ENCODE measurements at places on chromosomes 12 and 14. TPM values are rescaled to one million over a fixed set of nuclear protein-coding genes. Genes with fewer than 3 reads are reported as not detected.

GRCh38 chr12:21988619-21989018 is 47.4 kb upstream of the ABCC9 start:
- H3K36me3 ChIP-seq, result no peaks in the 10 kb centered on the region
- DNase-seq, result no peak
- H3K4me3 ChIP-seq, result no peak overlapping the region

GRCh38 chr12:110965574-110965973 is 45.2 kb upstream of the MYL2 start:
- no peak for DNase-seq
- H3K27ac ChIP-seq, result no peak overlapping the region
- peaks cover 10% of the 10 kb centered on the region for H3K27me3 ChIP-seq
- no peaks in the 10 kb centered on the region for H3K36me3 ChIP-seq
- H3K4me1 ChIP-seq, result no peaks in the 10 kb centered on the region

DNA sequence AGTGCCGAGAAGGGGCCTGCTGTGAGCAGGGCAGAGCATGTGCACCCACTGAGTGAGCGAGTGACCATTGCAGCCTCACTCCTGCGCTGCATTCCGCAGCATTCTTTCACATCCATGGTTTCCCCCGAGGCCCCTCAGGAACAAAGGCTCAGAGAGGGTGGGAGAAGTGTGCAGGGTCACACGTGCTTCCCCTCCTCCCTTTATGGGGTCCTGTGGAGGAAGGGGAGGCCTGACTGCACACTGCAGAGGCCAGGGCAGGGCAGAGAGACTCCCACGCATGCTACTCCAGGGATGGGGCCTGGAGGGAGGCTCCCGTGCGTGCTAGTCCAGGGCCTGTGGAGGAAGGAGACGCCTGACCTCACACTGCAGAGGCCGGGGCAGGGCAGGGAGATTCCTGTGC is 63.2 kb downstream of the DIO3 start:
- H3K4me1 ChIP-seq, result peaks cover 3% of the 10 kb centered on the region
- no peak overlapping the region for H3K4me3 ChIP-seq
- no peaks in the 10 kb centered on the region for H3K27me3 ChIP-seq
- H3K27ac ChIP-seq, result no peak overlapping the region
- H3K36me3 ChIP-seq, result no peaks in the 10 kb centered on the region

The TAS2R46 gene
- total RNA-seq, result 0.43 TPM

GRCh38 chr12:84247931-84248330 is 664.7 kb downstream of the SLC6A15 start:
- no peaks in the 10 kb centered on the region for H3K4me1 ChIP-seq
- H3K27me3 ChIP-seq, result no peaks in the 10 kb centered on the region
- H3K4me3 ChIP-seq, result no peak overlapping the region
- H3K36me3 ChIP-seq, result no peaks in the 10 kb centered on the region
- no peak for DNase-seq
- H3K27ac ChIP-seq, result no peak overlapping the region

DNA sequence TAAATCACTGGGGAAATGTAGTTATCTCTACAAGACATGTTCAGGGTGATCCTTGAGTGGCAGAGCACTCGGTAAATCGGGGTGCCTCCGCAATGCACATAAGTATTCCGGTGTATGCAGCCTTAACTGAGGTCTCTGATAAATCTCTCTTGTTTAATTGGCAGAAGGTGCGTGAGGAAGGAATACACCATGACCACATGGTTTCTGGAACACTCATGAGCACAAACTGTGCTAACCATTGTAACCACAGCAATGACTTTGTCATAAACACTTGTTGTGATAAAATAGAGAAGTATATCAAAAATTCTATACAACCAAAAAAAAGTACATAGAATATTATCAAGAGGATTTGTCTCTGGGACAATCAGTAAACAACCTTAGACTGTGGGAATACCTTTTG is 146.8 kb upstream of the DIO2 start:
- no peak for DNase-seq
- no peaks in the 10 kb centered on the region for H3K4me1 ChIP-seq
- H3K36me3 ChIP-seq, result no peaks in the 10 kb centered on the region
- H3K4me3 ChIP-seq, result no peak overlapping the region
- no peaks in the 10 kb centered on the region for H3K27me3 ChIP-seq
- H3K27ac ChIP-seq, result no peak overlapping the region

The GSC gene
- total RNA-seq, result not detected

The SLC4A8 gene
- total RNA-seq, result 5.2 TPM

The ARHGDIB gene
- total RNA-seq, result 1,491 TPM

The MTERF2 gene
- total RNA-seq, result 6.4 TPM

The RHOJ gene
- not detected for total RNA-seq

- H3K4me3 ChIP-seq, result no peak overlapping the region
- H3K27ac ChIP-seq, result no peak overlapping the region
- H3K36me3 ChIP-seq, result no peaks in the 10 kb centered on the region
- DNase-seq, result no peak
- peaks cover 16% of the 10 kb centered on the region for H3K4me1 ChIP-seq
Observed at GRCh38 chr14:61026526-61026925, 45.5 kb downstream of the SLC38A6 start.

- no peaks in the 10 kb centered on the region for H3K4me1 ChIP-seq
- no peaks in the 10 kb centered on the region for H3K36me3 ChIP-seq
- no peak overlapping the region for H3K4me3 ChIP-seq
- peaks cover 6% of the 10 kb centered on the region for H3K27me3 ChIP-seq
Observed at GRCh38 chr14:100882026-100882967, 21.2 kb downstream of the RTL1 start.
